ENCODE measurements at places on chromosomes 11 and 22.
A peak's percentile ranks its signal among the peaks of the same experiment; 100 is the strongest.

- peak; percentile 35 for DNase-seq
Measured at GRCh38 chr11:63920939-63921417, 4.0 kb upstream of the RCOR2 start.

GRCh38 chr22:35376728-35377472 lies 4.0 kb upstream of the HMOX1 start:
- DNase-seq = peak; percentile 97

DNA sequence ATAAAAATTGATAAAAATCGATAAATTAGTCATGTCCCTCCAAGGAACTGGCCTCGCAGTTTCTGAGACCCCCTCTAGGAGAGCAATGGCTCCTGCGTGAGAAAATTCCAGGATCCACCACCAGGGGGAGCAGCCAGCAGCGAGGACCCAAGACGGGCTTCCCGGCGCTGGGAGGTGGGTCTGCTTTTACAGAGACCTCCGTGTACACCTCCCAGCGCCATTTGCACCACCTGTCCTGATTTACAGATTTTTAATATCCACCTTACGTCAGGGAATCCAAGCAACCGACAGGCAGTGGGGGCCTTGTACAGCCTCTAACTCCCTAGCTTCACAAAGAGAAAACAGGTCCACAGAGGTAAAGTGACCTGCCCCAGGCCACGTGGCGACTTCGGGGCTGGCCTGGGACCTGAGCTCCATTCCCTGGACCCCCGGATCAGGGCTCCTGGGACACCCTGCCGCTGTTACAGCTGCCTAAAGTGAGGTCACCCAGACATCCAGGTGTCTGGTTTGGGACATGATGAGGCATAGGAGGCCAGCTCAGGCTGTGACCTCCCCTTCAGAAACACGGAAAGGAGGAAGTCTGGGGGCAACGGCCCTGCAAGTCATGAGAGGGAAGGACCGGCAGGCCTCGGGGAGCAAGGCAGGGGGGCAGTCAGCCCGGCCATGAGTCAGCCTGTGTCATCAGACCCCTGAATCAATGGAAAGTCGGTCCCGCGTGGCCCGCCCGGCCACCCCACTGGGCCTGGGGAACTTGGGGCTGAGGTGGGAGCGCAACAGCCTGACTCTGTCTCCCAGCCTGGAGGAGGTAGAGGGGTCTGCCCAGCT lies 3.5 kb downstream of the OSM start:
- DNase-seq = peak; percentile 75

- DNase-seq = no peak
Measured at GRCh38 chr22:20498913-20499312, 3.3 kb upstream of the KLHL22 start.

GRCh38 chr22:25161017-25161915 lies 38.4 kb upstream of the CRYBB3 start:
- DNase-seq = no peak

GRCh38 chr11:69089258-69089657 lies 40.5 kb downstream of the TPCN2 start:
- DNase-seq = peak; percentile 40
